ENCODE measurements at places on chromosomes 7 and 10.
A peak's percentile ranks its signal among the peaks of the same experiment; 100 is the strongest.

GRCh38 chr10:36094096-36094495, 452.0 kb upstream of the FZD8 start:
- DNase-seq = peak; percentile 23

DNA sequence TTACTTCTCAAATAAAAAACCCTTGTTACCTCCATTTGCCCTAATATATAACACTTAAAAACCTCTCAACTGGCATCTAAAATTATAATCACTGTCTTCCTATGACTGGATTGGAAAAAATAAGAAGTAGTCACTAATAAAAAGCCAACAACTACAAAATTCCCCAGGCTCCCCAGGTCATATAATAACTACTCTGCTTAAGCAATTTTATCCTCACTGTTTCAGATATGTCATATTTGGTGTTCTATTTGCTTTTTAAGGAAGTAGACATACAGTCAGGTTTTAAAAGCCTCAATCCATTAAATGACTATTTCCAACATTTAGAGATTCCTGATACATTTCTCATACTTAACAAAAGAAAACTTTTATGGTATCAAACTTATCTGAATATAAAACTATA, 2.4 kb downstream of the H2AZ2 start:
- no peak for DNase-seq

GRCh38 chr10:101576211-101576863, 11.7 kb downstream of the POLL start:
- DNase-seq = no peak

DNA sequence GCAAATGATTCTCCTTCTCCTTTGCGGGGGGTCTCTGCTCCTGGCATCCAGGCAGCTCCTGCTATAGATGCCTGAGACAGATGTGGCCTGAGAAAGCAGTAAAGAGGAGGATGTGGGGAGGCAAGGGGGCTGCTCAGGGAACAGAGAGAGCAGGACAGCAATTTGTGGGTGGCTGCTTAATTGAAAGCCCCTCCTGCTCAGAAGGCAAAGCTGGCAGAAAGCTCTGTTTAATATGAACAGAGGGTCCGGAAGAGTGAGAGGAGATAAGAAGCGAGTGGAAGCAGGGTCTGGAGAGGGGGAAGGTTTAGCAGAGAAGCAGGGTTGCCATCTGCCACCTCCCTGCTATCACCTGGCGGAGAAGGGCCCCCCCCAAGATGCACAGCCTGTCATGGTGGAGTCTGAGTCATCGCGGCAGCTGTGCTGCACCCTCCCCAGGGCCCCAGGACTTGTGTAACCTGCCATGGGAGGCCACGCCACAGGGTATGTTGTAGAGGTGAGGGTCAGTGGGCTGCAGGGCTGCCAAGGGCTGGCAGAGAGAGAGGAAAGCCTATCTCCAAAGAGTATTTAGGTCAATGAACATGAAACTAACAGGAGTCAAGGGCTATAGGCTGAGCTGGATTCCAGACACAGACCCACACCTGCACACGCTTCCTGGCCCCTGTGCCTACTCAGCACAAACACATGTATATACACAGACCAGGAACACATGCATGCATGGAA, 1109.8 kb upstream of the AUTS2 start:
- no peak for DNase-seq

GRCh38 chr7:108103558-108104298, 26.4 kb downstream of the LAMB4 start:
- no peak for DNase-seq

DNA sequence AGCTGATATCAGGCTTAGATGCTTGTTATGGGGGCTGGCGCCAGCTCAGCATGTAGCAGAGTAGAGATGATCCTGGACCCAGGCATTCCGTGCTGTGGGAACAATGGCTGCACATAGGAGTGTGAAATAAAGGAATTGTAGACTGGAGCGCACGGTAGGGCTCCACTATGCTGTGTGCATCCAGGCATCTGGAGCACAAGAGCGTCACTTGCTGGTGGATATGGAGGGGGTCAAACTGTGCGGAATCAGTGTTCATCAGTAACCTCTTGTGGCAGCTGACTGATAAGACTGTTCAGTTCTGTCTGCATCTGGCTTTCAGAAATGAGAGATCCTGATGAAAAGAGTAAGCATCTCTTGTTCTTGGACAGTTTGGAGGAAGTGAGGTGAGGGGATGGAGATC, 55.8 kb downstream of the ZNF503 start:
- no peak for DNase-seq
